Erythroblast (primary cell): ENCODE measurements at places on chromosomes 16 and 17.

DNA sequence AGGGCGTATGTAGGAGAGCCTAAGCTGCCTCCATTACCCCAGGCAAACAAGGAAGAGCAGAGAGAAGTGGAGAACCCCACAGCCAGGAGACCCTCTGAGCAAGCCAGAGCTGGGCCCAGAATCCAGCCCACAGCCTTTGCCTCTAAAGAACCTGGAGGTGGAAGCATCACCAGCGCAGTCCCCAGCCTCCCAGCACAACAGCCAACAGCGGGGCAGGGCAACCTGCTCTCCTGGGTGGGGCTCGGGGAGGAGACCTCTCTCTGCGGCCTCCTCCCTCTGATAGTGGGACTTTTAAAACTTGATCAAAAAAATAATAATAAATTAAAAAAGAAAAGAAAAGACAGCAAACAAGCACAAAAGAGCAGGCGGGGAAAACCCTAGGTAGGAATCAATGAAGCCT, 45.9 kb downstream of the AXIN2 start:
- no peak for DNase-seq

- no peak for DNase-seq
These were observed 800 bp downstream of the NOD2 start for GRCh38 chr16:50694206-50694605.

DNA sequence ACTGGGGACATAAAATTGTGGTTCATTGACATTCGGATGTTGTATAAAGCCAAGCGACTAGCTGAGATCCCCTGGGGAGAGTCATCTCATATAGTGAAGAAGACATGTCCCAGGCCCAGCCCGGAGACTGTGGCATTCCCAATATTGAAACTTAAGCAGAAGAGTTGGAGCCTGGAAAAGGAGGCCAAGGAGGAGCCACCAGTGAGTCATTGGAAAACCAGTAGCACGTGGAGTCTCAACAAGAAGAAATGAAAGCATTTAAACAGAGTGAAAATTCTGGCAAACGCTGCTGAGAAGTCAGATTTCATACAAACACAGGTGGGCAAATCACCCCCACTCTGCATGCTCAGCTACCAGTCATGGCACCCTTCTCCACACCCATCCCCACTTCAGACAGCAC, 9.4 kb upstream of the ELAC2 start:
- DNase-seq: no peak

DNA sequence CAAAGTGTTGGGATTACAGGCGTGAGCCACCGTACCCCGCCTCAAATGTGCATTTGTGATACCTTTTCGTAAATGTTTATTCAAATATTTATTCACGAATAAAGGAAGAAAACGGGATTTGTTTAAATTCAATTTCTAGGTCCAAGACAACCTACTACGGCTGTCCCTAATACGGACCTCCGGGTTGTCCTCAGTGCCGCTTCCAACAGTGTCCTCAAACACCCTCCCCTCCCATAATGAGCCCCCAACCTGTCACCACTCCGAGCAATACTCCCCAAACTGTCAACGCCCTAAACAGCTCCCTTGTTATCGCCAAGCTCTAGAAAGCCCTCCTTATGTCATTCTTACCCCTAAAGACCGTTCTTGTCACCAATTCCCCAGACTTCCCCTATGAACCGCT, 539 bp upstream of the GABARAPL2 start:
- DNase-seq: no peak

GRCh38 chr17:82424001-82424862, 5.8 kb upstream of the OGFOD3 start:
- DNase-seq: peak; percentile 74
